Peyer's patch (tissue), 4 donors: ENCODE measurements at places on chromosomes 6 and 20. TPM values are rescaled to one million over a fixed set of nuclear protein-coding genes. Genes with fewer than 3 reads are reported as not detected.

GRCh38 chr20:32325706-32326503, 32.2 kb upstream of the ASXL1 start:
- no peaks in the 10 kb centered on the region for H3K4me1 ChIP-seq
- no peak overlapping the region for H3K4me3 ChIP-seq
- no peaks in the 10 kb centered on the region for H3K27me3 ChIP-seq
- H3K27ac ChIP-seq: peak overlapping the region; percentile 62
- no peaks in the 10 kb centered on the region for H3K36me3 ChIP-seq

DNA sequence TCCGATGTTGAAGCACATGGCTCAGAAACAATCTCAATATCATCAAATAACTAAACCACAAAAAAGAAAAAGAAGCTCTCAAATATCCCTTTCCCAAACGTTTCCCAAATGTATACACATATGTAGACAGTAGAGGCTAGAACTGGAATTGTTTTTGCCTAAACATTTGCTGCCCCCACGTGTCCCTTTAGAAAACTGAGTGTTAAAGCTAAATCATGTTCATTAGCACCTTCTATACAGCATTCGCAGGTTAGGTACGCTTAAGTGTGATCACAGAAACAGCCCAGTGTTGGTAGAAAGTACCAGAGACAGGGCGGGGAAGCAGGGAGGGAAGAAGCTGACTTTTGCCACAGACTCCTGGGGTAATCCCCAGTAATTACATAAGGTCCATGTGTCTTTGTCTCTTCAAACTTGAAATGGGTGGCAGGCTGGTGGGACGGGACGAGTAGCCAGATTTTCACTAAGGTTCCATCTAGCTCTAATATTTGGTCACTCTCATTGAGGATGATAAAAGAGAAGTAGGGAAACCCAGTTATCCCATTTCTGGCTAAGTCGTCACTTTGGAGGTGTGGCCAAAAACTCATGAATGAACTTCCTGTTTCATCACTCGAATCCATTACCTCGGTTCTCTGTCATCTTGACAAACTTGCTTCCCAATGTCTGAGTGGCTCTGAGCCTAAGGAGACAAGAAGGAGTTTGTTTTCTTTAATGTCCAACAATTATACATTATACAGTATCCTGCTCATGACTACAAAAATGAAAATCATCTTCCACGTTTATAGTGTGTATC, 15.0 kb upstream of the TFAP2A start:
- H3K4me3 ChIP-seq: no peak overlapping the region
- no peak overlapping the region for H3K27ac ChIP-seq
- H3K4me1 ChIP-seq: no peaks in the 10 kb centered on the region
- no peaks in the 10 kb centered on the region for H3K27me3 ChIP-seq

GRCh38 chr6:31020057-31020456, 9.8 kb downstream of the MUC22 start:
- H3K27me3 ChIP-seq: no peaks in the 10 kb centered on the region
- H3K4me3 ChIP-seq: no peak overlapping the region
- no peak overlapping the region for H3K27ac ChIP-seq
- no peaks in the 10 kb centered on the region for H3K36me3 ChIP-seq
- no peak for DNase-seq
- H3K4me1 ChIP-seq: no peaks in the 10 kb centered on the region

DNA sequence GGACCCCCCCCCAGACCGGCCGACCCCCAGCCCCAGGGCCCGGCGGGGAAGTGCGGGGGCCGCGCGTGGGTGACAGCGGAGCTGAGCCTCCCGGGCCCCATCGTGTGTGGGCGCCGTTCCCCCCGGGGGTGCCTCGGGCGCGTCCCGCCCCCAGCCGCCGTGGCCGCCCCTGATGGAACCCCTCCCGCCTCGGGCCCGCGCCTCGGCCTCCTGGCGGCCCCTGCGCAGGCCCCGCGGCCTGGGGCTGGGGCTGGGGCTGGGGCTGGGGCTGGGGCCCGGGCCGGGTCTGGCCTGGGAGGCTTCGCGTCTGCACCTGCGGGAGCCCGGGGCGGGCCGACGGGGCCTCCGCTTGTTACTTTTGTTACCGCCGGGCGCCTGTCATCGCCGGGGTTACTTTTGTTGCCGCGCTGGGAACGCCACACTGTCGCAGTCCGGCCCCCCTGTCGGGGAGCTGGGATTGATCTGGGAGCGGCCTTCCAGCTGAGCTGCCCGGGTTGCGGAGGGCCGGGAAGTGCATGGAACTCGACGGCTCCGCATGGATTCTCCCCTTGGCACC, 598 bp downstream of the OGFR start:
- DNase-seq: no peak
- H3K4me1 ChIP-seq: peaks cover 32% of the 10 kb centered on the region
- H3K27me3 ChIP-seq: no peaks in the 10 kb centered on the region

GRCh38 chr20:10532361-10532760, 97.3 kb downstream of the SLX4IP start:
- H3K27me3 ChIP-seq: no peaks in the 10 kb centered on the region
- no peaks in the 10 kb centered on the region for H3K36me3 ChIP-seq
- DNase-seq: no peak

DNA sequence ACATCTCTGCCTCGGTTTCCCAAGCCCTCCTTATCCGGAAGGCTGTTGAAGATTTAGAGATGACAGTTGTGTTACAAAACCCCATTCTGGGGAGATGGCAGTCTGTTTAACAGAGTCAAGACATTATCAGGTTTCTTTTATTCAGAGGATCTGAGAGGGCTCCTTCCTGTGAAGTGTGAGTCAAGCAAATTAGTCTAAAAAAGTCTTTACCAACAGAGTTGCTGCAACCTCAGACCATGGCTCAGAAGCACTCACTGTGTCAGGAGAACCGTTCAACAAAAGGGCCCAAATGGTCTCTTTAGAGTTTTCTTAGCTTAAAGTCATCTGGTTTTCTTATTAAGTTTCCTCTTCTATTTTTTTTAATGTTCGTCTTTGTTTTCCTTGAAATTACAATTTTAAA, 717.8 kb downstream of the EPM2A start:
- no peaks in the 10 kb centered on the region for H3K27me3 ChIP-seq
- no peaks in the 10 kb centered on the region for H3K4me1 ChIP-seq
- no peaks in the 10 kb centered on the region for H3K36me3 ChIP-seq
- H3K27ac ChIP-seq: no peak overlapping the region
- DNase-seq: no peak
- no peak overlapping the region for H3K4me3 ChIP-seq

DNA sequence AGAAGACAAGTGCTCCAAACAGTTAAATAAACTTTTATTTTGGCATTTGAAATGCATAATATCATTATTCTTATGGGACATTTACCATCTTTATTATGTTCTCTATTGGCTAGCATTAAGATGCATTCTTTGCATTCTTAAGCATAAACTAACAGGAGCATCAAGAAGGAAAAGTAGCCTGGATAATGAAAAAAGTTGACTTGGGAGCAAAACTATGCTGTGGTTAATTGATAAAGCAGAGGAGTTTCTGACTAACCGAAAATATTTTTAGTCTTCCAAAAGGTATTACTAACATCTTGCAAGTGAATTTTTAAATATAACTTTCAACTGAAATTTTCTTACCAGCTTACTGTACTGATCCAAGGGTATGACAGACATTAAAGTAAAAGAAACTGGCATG, 140.3 kb downstream of the FLRT3 start:
- DNase-seq: no peak
- no peaks in the 10 kb centered on the region for H3K4me1 ChIP-seq
- no peaks in the 10 kb centered on the region for H3K27me3 ChIP-seq
- H3K36me3 ChIP-seq: no peaks in the 10 kb centered on the region

DNA sequence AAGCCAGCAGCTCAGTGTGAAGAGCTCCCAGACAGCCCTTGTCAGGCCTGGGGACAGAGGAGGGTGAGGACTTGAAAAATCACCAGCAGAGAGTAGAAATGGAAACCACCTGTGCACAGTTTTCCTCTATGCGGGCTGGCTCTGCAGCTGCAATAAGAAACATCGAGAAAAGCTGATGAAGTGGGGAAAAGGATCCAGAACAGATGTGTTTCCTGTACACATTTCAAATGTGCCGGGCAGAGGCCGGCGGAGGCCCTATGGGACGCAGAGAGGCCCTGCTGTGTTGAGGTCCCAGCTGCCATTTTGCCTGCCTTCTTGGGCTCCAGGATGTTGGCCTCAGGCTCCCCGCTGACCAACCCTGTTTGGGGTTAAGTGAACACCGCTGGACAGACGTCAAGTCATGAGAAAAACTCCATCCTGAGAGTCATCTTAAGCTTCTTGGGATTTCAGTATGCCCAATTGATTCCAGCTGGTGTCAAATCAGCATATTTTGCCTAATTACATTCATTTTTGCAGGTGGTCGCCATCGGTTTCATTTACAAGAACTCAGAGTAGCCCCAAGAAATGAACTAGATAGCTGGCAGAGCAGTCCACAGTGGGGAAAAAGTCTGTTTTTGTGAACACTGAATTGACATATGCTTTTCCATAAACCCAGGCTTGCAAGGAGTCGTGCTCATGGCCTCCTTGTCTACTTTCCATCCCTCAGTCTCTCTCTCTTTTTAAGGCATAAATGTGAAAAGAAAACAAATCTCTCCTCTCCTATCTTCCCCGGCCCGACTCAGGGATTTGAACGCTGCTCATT, 150.4 kb upstream of the PHACTR3 start:
- no peak overlapping the region for H3K4me3 ChIP-seq
- H3K27me3 ChIP-seq: no peaks in the 10 kb centered on the region

DNA sequence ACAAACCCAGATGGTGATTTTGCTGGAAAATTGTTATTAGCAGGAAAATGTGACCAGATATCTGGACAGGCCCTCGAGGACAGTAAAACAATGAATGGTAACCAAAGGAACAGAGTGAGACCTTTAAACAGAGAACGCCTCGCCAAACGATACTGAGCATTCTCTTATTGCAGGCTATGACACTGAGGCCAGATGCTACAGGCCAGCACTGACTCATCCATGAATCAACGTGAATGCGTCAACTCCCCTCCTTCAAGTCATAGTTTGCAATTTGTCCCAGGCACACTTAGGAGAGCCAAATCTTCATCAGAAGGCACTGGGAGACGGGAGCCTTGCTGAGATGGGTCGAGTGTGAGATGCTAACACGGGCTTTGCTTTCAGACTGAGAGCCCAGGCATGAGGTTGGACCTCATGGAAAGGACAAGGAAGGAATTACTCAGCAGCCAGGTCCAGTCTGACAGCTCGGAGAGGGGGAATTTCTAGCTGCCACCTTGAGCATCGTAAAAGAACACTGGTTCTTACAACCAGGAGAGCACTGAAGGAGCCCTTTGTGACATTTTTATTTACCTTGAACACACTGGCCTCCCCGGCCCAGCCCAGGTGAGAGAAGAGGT, 60.7 kb downstream of the BMP7 start:
- no peaks in the 10 kb centered on the region for H3K4me1 ChIP-seq
- no peak overlapping the region for H3K27ac ChIP-seq
- no peak overlapping the region for H3K4me3 ChIP-seq
- H3K27me3 ChIP-seq: no peaks in the 10 kb centered on the region
- no peak for DNase-seq

DNA sequence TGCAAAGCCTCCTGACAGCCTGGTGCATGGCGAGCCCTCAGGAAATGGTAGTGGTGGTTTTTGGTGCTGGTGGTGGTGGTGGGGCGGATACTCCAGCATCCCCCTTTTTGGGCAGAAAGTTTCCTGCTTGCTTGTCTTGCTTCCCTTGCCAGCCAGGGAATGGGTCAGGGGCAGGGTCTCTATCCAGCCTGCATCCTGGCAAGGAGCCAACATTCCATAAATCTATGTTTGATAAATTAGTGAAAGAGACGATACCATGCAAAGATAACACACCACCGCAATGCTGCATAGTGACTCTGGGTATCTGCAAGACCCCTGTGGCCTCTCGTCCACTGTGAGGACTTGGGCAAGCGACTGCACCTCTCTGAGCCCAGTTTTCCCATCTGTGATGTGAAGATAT, 246.2 kb downstream of the LRFN2 start:
- no peaks in the 10 kb centered on the region for H3K4me1 ChIP-seq
- DNase-seq: no peak
- H3K27ac ChIP-seq: no peak overlapping the region
- no peaks in the 10 kb centered on the region for H3K27me3 ChIP-seq
- no peaks in the 10 kb centered on the region for H3K36me3 ChIP-seq
- no peak overlapping the region for H3K4me3 ChIP-seq

DNA sequence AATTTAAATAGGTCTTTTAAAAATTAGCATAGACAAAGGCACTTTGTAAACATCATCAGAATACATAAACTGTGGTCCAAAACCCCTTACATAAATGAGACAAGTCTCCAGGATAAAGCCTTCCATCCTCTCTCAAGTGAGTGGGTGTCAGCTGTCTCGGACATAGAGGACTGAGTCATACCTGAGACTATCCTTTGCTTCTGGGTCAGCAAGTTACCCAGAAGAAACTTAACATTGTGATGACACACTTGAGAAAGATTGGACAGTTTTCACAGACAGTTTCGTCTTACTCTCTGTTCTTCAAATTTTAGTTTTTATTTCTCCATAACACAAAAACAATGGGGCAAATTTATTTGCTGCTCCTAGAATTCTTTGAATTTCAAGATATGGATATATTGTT, 838.0 kb downstream of the DHX35 start:
- no peak overlapping the region for H3K27ac ChIP-seq
- no peaks in the 10 kb centered on the region for H3K4me1 ChIP-seq
- H3K36me3 ChIP-seq: no peaks in the 10 kb centered on the region
- DNase-seq: no peak
- no peak overlapping the region for H3K4me3 ChIP-seq

GRCh38 chr6:166671434-166672081, 44.5 kb upstream of the RPS6KA2 start:
- peaks cover 12% of the 10 kb centered on the region for H3K4me1 ChIP-seq
- no peak for DNase-seq
- no peaks in the 10 kb centered on the region for H3K27me3 ChIP-seq
- no peaks in the 10 kb centered on the region for H3K36me3 ChIP-seq
- H3K27ac ChIP-seq: no peak overlapping the region
- H3K4me3 ChIP-seq: no peak overlapping the region

DNA sequence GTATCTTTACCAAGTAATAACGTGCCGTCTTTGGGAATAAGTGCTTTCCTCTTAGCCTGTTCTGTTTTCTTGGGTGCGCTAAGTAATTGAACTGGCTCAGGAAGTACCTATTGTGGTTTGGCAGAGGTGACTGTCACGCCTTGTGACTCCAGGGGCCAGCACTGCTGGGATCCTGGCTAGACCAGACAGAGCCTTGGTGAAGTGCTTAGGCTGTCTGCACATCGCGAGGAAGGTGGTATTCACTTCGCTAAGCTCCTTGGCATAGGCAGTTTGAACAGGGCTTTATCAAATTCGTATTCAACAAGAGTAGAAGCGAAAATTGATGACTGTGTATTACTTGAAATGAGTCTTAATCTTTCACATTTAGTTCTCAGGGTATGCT, 17.6 kb downstream of the PRDM1 start:
- H3K27me3 ChIP-seq: no peaks in the 10 kb centered on the region
- H3K36me3 ChIP-seq: peaks cover 32% of the 10 kb centered on the region
- H3K4me1 ChIP-seq: no peaks in the 10 kb centered on the region

KCNS1 gene
- total RNA-seq: 0.27 TPM

RIPOR3 gene
- total RNA-seq: 51.2 TPM

MUCL3 gene
- not detected for total RNA-seq

TMEM200A gene
- total RNA-seq: 3.4 TPM

CRISP3 gene
- not detected for total RNA-seq
